ENCODE measurements at places on chromosomes 2 and 18.

GRCh38 chr2:159381574-159381973, 95.1 kb upstream of the WDSUB1 start:
- no peaks in the 10 kb centered on the region for H3K36me3 ChIP-seq
- no peaks in the 10 kb centered on the region for H3K4me1 ChIP-seq
- no peak overlapping the region for H3K27ac ChIP-seq
- no peak overlapping the region for H3K4me3 ChIP-seq
- H3K27me3 ChIP-seq = no peaks in the 10 kb centered on the region

GRCh38 chr2:105904938-105905337, 160.2 kb downstream of the NCK2 start:
- no peaks in the 10 kb centered on the region for H3K27me3 ChIP-seq
- H3K36me3 ChIP-seq = no peaks in the 10 kb centered on the region
- no peak overlapping the region for H3K4me3 ChIP-seq
- no peak overlapping the region for H3K27ac ChIP-seq

DNA sequence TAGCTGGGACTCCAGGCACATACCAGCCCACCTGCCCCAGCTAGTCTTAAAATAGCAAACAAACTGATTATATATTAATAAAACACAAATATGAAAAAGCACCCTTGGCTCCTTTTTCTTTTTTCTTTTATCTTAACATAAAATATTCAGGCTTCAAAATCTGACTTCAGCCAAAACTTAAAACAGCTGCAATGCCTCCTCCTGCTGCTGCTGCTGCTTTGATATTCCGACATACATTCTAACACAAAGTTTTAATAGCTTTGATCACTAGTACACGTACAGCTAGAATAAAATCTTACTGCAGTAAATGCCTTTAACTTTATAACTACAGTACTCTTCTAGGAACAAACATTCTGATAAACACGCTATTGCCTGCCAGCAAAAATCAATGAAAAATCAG, 71.4 kb upstream of the RNU4ATAC start:
- H3K4me1 ChIP-seq = no peaks in the 10 kb centered on the region
- no peaks in the 10 kb centered on the region for H3K36me3 ChIP-seq
- no peak overlapping the region for H3K4me3 ChIP-seq

DNA sequence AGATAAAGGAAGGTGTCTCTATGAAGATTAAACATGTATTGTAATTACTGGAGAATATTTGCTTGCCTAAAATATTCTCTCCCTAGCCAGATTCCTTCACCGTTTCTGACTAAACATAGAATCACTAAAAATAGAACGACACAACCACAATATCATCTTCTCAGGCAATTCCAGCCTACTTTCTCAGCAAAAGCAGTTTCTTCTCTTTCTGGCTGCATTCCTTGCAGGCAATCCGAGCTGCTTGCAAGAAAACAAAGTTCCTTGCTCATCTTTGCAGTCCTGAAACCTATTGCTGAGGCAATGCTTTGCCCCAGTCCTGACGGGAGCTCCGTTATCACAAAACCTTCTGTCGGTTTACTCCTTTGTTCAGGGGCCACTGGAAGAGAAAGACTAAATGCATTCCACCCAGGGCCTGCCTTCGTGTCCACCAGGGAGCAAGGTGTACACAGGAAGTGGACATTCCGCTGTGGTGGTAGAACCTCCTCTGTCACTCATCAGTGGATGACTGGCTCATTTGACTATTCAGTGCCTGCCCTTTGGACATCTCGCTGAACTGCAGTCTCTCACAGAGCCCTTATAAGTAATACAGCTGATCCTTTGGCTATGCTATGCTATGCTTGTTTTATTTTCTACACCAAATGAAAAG, 239.2 kb upstream of the DOK6 start:
- no peak for DNase-seq
- H3K4me1 ChIP-seq = no peaks in the 10 kb centered on the region
- no peaks in the 10 kb centered on the region for H3K27me3 ChIP-seq
- no peaks in the 10 kb centered on the region for H3K36me3 ChIP-seq
- no peak overlapping the region for H3K4me3 ChIP-seq
- H3K27ac ChIP-seq = no peak overlapping the region

- H3K36me3 ChIP-seq = peaks cover 15% of the 10 kb centered on the region
- no peak overlapping the region for H3K4me3 ChIP-seq
- no peak for DNase-seq
Observed at GRCh38 chr2:169625781-169626180, 41.6 kb downstream of the PPIG start.

DNA sequence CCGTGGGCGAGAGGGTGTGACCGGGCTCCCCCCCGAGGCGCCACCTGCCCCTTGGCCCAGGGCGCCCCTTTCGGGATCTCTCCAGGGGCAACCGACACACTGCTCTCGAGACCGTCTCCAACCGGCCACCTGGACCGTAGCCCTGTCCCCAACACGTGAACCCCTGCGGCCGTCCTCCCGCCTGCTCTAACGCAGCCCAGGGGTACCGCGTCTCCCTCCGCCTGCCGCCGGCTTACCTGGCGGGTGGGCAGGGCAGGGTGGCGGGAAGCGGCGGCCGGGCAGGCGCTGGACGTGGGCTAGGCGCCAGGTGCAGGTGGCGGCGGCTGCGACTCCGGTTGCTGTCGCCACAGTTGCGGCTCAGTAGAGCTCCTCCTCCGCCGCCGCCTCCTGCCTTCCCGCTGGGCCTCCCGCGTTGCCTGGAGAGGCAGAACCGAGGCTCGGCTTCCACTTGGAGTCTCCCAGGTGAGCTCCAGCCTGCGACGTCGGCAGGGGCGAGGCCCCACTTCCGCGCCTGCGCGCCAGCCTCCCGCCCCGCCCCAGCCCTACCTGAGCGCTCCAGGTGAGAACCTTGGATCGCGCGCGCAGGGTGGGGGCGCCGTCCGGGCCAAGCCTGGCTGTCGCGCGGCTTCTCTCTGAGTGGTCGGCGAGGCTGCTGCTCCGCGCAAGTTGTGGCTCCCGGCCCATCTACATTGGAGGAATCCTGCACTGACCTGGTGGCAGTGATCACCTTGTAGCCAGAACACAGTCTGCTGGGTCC, at the start of gene GALNT3:
Gene GALNT3 (minus strand): TSS at position 469 of the 757 bp plus-strand sequence. CDS start 23,547 bp downstream, outside the sequence.
- H3K27ac ChIP-seq = no peak within 1 kb of the TSS
- H3K4me3 ChIP-seq = peak within 1 kb of the TSS; percentile 58

All from naive thymus-derived CD4-positive, alpha-beta T cell (primary cell).